CD4-positive, alpha-beta T cell treated with Interleukin-6 for 4 hours (primary cell): ENCODE measurements at places on chromosomes 16 and 17.

- no peak for DNase-seq
Measured at GRCh38 chr17:69870091-69870530, 204.9 kb upstream of the KCNJ16 start.

GRCh38 chr16:67516296-67517154, 12.1 kb upstream of the RIPOR1 start:
- no peak for DNase-seq

GRCh38 chr16:20744922-20745440, 3.4 kb upstream of the THUMPD1 start:
- no peak for DNase-seq

- DNase-seq: no peak
Measured at GRCh38 chr16:28186752-28187151, 25.0 kb downstream of the XPO6 start.

DNA sequence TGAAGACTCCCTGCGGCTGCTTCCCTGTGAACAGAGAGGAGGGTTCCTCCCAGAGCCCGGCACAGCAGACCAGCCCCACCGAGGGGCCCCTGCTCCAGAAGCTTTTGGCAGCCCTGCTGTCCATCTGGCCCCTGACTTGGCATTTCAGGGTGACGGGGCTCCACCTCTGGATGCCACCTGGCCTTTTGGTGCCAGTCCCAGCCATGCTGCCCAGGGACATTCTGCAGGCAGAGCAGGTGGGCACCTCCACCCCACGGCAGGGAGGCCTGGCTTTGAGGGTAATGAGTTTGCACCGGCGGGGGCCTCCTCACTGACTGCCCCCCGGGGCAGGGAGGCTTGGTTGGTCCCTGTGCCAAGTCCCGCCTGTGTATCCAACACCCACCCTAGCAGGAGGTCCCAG, 20.3 kb upstream of the ZFPM1 start:
- DNase-seq: no peak

GRCh38 chr17:57939797-57940196, 15.4 kb downstream of the CUEDC1 start:
- peak; percentile 34 for DNase-seq

GRCh38 chr16:60405286-60405685, 1631.0 kb downstream of the CDH8 start:
- no peak for DNase-seq

- DNase-seq: peak; percentile 51
Measured at GRCh38 chr17:77459018-77459755, 318.4 kb downstream of the SEC14L1 start.

GRCh38 chr16:1175566-1176279, 22.8 kb downstream of the CACNA1H start:
- DNase-seq: no peak

- no peak for DNase-seq
Measured at GRCh38 chr17:40457964-40458791, 14.9 kb downstream of the IGFBP4 start.

DNA sequence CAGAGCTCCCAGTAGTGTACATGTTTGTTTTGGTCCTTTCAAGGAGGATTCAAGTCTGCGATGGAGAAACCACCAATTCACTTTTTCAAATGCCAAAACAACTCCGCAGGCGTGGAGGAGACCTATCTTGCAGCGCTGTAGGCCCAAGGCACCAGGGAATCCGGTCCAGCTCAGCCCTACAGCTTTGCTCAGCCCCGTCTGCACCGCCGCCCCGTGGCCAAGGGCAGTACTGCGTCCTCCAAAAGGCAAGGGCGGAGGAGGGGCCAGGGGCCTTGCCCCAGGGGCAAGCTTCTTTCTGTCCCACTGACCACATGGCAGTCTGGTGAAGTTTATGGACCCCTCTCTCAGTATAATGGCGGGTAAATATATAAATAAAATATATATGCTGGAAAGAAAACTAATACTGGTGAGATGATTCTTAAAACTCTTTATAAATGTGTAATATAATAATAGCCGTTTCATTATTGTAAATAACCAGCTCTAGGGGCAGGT, 709 bp upstream of the CD300LG start:
- peak; percentile 77 for DNase-seq

GRCh38 chr16:81814751-81815428, 35.8 kb downstream of the PLCG2 start:
- DNase-seq: no peak

- DNase-seq: peak; percentile 27
Measured at GRCh38 chr16:73956587-73957494, 339.8 kb upstream of the PSMD7 start.

DNA sequence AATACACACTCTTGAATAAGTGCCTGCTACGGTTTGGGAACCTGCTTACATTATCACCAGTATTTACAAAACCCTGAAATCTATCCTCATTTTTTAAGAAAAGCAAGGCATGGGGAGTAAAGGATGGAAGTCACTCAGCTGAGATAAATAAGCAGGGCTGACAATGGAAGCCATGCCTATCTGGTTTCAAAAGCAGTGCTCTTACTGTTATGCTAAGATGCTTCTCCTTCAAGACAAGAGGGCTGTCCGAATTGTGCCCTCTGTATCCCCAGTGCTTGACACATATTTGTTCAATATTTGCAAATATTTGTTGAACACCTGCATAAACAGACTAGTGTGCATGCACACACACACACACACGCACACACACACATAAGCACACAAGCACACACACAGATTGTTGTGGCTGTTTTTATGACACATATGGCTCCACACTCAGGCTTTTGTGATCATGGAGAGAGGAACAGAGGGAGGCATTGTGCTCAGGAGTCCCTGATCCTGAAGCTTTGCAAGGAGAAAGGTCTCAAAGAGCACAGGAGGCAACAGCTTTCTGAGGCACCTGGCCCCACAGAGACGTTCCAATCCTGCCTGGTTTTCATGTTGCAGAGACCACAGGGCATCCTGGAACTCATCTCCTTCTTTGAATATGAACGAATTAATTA, 401.6 kb upstream of the CDH11 start:
- no peak for DNase-seq

GRCh38 chr17:73531158-73531557, 113.1 kb downstream of the SDK2 start:
- DNase-seq: no peak

DNA sequence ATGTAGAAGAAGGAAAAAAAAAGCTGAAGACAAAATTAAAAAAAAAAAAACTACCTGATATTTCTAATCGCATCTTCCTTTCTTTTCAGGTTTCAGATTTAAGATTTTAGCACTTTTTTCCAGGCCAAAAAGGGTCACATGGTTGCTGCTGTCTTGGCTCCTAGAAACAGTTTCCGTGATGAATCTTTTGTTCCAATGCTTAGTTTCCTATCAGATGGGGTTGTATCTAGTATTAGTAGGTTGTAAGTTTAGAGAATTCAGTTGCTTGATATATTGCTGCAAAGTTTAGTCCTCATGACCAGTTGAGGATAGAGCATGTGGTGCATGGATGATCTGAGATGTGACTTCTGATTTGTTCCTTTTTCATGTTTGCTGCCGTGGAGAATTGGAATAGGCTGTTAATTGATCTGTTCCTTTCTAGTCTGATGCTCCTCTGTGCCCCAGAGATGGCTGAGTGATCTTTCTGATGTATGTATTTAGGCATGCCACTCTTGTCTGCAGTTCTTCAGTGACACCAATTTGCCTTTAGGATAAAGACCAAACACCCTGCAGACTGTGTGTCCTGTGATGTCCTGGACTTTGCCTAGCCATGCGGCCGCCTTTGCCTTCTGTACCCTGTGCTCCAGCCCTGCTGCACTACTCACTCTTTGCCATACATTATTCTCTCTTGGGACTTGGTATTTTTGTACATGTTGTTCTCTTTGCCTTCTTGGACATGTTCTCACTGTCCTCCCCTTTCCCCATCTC, 94.0 kb downstream of the MRTFB start:
- no peak for DNase-seq

- DNase-seq: no peak
Measured at GRCh38 chr16:47311738-47312505, 148.9 kb downstream of the ITFG1 start.

DNA sequence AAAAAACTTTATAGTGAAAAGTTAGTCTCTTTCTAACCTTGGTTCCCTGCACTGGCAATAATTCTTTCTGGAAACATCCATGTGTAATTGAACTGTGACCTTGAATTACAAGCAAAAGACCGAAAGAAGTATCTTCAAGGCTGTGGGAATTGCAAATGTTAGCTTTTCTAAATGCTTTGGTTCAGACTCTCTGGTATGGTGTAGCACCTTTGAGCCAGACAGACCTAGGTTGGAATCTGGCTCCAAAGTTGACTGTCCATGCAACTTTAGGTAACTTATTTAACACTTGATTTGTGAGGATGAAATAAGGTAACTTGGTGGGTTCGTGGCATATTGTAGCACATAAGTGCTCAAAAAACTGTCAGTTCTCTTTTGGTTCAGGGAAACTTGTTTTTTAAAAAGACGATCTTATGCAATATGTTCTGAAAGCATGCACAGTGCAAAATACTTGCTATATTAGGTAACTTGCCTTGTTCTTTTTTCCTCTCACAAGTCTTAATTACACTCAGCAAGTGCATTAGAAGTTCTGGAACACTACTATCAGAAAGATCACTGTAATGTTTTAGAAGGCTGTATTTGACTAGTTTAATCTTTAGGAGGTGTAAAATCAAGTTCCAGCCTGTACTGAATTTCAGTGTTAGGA, 46.3 kb downstream of the TANGO6 start:
- DNase-seq: no peak

- no peak for DNase-seq
Measured at GRCh38 chr17:147796-148740, 10.7 kb downstream of the SCGB1C2 start.

- no peak for DNase-seq
Measured at GRCh38 chr16:78551487-78552085, 452.1 kb downstream of the WWOX start.
